GM20000 (cell line): ENCODE measurements at places on chromosomes 7 and 10.

- no peak for DNase-seq
These were observed 132.3 kb upstream of the CDK1 start for GRCh38 chr10:60645980-60646379.

DNA sequence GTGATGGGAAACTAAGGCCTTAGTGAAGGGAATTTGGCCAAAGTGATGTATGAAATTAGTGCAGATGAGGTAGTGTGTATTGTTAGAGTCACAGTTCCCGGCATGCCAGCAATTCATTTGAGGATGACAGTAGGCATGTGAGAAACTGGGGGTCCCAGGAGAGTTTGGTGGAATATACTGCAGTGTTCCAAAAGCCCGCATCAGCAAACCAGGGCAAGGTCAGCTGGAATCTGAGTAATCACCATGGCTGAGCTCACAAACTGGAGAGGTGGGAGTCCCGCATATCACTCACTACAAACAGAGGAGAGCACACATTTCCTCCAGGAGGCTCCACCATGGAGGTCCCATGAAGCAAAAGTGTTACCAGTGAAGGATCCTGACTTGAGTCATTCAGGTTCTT is 740.7 kb downstream of the TNS3 start:
- no peak for DNase-seq

- DNase-seq, result no peak
These were observed 2.0 kb downstream of the TNKS2 start for GRCh38 chr10:91800182-91800581.

DNA sequence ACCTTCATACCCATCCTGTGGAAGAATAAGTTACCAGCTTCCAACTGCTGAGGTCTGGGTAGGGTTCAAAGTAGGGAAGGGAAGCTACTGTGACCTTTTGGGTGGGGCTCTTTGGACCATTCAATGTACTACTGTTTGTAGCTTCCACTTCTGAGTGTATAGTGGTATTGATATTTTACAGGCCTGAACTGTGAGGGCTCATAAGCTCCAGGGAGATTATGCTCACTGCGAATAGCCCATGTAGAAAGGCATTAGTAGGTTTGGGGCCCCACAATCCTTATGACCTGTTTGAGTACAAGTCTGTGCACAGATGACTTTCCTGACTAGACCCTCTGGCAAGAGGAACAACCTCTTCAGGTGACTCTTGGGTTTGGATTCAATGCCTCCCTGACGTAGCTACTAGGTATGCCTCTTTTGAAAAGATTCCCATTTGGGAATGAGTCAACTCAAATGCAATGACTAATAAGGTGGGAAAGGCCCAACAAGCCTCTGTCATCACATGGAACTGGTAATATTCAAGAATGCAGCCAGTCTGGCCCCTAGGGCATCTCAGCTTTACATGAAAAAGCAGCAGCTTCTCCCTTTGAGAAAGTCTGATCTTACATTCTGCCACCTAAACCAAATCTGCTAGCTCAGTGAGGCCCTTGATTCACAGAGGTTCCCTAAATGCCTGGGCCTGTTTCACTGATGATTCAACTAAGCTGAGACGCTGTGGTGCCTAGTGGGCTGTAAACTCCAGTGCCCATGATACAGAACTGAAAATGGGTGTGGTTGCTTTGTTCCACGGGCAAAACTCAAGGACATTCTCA is 79.8 kb downstream of the ABI1 start:
- DNase-seq, result no peak

- no peak for DNase-seq
These were observed 152.9 kb downstream of the EBF3 start for GRCh38 chr10:129811208-129811607.

- DNase-seq, result no peak
These were observed 5.0 kb upstream of the AQP1 start for GRCh38 chr7:30906515-30907240.

DNA sequence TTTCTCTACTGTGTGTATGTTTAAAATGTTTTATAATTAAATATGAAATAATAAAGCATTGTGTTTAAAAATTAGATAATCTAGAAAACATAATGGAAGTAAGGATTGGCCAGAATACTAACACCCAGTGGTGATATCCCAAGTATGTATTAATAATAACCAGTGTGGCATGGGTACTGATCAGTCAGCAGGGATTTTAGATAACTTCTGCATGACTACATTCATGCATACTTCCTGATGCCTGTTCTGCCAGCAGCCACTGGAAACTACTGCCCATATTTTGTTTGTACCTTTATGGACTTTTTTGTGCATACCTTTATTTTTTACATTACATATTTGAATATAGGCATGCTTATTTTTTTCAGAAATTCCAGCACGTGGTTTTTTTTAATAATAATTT is 156.6 kb upstream of the TMEM196 start:
- DNase-seq, result no peak

DNA sequence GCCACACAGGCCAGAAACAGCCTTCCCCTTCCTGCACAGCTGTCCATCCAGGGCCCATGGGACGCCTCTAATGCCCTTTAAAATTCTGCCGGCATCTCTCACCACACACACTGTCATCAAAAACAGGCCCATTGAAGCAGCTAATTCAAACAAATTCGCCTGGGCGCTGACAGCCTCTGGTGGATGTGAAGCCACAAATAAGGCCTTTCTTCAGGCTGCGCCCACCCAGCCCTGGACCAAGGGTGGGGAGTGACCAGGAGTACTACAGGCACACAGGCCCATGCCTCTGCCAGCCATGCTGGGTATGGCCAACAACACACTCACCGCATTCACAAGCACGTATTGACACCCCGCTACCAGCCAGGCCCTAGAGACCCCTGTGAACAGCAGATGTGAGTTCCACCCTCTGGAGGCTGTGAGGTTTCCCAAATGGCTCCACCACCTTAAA is 54.6 kb downstream of the SLIT1 start:
- DNase-seq, result no peak
